Dermis blood vessel endothelial cell (primary cell): ENCODE measurements at places on chromosomes 2 and 18. TPM values are rescaled to one million over a fixed set of nuclear protein-coding genes. Genes with fewer than 3 reads are reported as not detected.

Gene MYCN
- 12.2 and 19.6 TPM in 2 replicates for total RNA-seq

Gene TUBA4A
- total RNA-seq, result 19.9 and 23.0 TPM in 2 replicates

Gene CPS1
- 0.42 and 0.85 TPM in 2 replicates for total RNA-seq

Gene CD207
- not detected in 2 replicates for total RNA-seq

Gene GALNT5
- under 0.01 and 0.09 TPM in 2 replicates for total RNA-seq

Gene GPR155
- total RNA-seq, result 0.93 and 1.0 TPM in 2 replicates
